ENCODE measurements at places on chromosomes 7 and 10. TPM values are rescaled to one million over a fixed set of nuclear protein-coding genes. Genes with fewer than 3 reads are reported as not detected.

CACUL1 gene
- polyA plus RNA-seq, result 8.0 TPM

ASCC1 gene
- polyA plus RNA-seq, result 9.0 TPM

COL13A1 gene
- polyA plus RNA-seq, result 2.7 TPM

BBIP1 gene
- polyA plus RNA-seq, result 33.7 TPM

PNLIPRP3 gene
- not detected for polyA plus RNA-seq

FXYD4 gene
- 0.65 TPM for polyA plus RNA-seq

PTN gene
- 4.2 TPM for polyA plus RNA-seq

CFAP69 gene
- polyA plus RNA-seq, result 5.1 TPM

COG5 gene
- polyA plus RNA-seq, result 5.6 TPM

GRCh38 chr7:88442413-88442812, 135.7 kb upstream of the STEAP4 start:
- no peaks in the 10 kb centered on the region for H3K4me1 ChIP-seq
- no peaks in the 10 kb centered on the region for H3K27me3 ChIP-seq
- no peak for DNase-seq
- no peaks in the 10 kb centered on the region for H3K36me3 ChIP-seq
- no peak overlapping the region for H3K4me3 ChIP-seq

GRCh38 chr10:66167816-66168215, 758.0 kb upstream of the LRRTM3 start:
- H3K36me3 ChIP-seq, result no peaks in the 10 kb centered on the region
- H3K4me3 ChIP-seq, result no peak overlapping the region
- H3K27me3 ChIP-seq, result no peaks in the 10 kb centered on the region
- DNase-seq, result peak; percentile 19

GRCh38 chr7:122290476-122290875, 14.1 kb downstream of the FEZF1 start:
- no peaks in the 10 kb centered on the region for H3K4me1 ChIP-seq
- no peak overlapping the region for H3K27ac ChIP-seq
- peaks cover 6% of the 10 kb centered on the region for H3K27me3 ChIP-seq
- no peak for DNase-seq
- no peaks in the 10 kb centered on the region for H3K36me3 ChIP-seq

- H3K4me3 ChIP-seq, result no peak overlapping the region
- H3K36me3 ChIP-seq, result no peaks in the 10 kb centered on the region
- H3K4me1 ChIP-seq, result no peaks in the 10 kb centered on the region
- no peak overlapping the region for H3K27ac ChIP-seq
Observed at GRCh38 chr7:103962070-103962469, 27.4 kb downstream of the RELN start.

DNA sequence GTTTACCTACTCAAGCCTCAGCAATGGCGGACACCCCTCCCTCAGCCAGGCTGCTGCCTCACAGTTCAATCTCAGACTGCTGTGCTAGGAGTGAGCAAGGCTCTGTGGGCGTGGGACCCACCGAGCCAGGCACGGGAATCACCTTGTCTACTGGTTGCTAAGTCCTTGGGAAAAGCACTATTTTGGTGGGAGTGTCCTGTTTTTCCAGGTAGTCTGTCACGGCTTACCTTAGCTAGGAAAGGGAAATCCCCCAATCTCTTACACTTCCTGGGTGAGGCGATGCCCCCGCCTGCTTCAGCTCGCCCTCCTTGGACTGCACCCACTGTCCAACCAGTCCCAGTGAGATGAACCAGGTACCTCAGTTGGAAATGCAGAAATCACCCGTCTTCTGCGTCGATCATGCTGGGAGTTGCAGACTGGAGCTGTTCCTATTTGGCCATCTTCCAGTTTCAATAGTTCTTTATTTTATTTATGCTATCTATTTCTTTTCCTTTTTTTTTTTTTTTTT, at the start of gene HYAL4:
Gene HYAL4, plus strand, starts transcription at position 458 of the 508 bp plus-strand sequence. CDS start 23,105 bp downstream, outside the sequence.
- no peaks in the 10 kb centered on the region for H3K36me3 ChIP-seq
- no peak within 1 kb of the TSS for H3K27ac ChIP-seq
- H3K4me1 ChIP-seq, result no peaks in the 10 kb centered on the region
- H3K4me3 ChIP-seq, result no peak within 1 kb of the TSS
- no peak for DNase-seq
- H3K27me3 ChIP-seq, result no peaks in the 10 kb centered on the region

- H3K4me1 ChIP-seq, result peaks cover 12% of the 10 kb centered on the region
- DNase-seq, result peak; percentile 75
- H3K4me3 ChIP-seq, result no peak overlapping the region
- H3K27ac ChIP-seq, result peak overlapping the region; percentile 66
- H3K27me3 ChIP-seq, result no peaks in the 10 kb centered on the region
Observed at GRCh38 chr10:89458784-89459183, 44.4 kb downstream of the IFIT5 start.

- no peaks in the 10 kb centered on the region for H3K36me3 ChIP-seq
- no peaks in the 10 kb centered on the region for H3K4me1 ChIP-seq
- no peak overlapping the region for H3K27ac ChIP-seq
- no peak for DNase-seq
- H3K27me3 ChIP-seq, result no peaks in the 10 kb centered on the region
Observed at GRCh38 chr7:144397086-144397485, 6.4 kb downstream of the NOBOX start.

DNA sequence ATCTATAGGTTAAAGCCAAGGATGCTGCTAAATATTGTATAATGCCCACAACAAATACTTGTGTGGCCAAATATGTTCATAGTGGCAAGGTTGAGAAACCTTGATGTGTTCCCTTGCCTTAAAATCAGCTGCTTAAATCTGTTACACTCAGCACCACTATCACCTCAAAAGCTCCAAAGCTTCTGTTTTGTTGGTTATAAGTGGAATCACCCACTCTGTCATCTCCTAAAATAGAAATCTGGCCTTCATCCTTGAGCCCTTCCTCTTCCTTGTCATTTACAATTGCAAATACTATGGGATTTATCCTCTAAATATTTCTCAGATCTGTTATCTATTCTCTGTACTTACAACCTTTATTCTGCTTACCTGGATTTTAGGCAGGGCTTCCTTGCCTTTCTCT, 61.4 kb downstream of the CPED1 start:
- no peak overlapping the region for H3K27ac ChIP-seq
- DNase-seq, result no peak
- no peak overlapping the region for H3K4me3 ChIP-seq
- H3K4me1 ChIP-seq, result no peaks in the 10 kb centered on the region
- H3K27me3 ChIP-seq, result no peaks in the 10 kb centered on the region
- H3K36me3 ChIP-seq, result no peaks in the 10 kb centered on the region

- H3K27ac ChIP-seq, result no peak overlapping the region
- DNase-seq, result no peak
- no peaks in the 10 kb centered on the region for H3K36me3 ChIP-seq
- H3K4me3 ChIP-seq, result no peak overlapping the region
- no peaks in the 10 kb centered on the region for H3K4me1 ChIP-seq
Observed at GRCh38 chr10:85607043-85607695, 759.4 kb downstream of the GRID1 start.

DNA sequence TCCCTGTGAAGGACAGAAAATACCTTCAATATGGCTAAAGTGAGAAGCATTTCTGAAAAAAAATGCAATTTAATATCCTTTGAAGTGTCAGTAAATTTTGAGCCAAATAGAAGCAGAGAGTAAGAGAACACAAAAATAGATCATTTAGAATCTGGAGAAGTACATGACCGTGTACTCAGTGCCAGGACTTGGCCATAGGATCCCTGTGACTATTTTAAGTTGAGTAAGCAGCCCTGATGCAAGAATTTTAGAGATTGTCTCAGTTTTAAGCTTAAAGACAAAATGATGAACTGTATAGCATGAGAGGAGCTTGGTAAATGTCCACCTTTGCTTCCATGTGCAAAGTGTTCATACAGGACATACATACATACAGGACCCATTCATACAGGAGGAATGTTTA, 2.5 kb downstream of the PTER start:
- H3K27me3 ChIP-seq, result no peaks in the 10 kb centered on the region
- no peak overlapping the region for H3K4me3 ChIP-seq
- H3K36me3 ChIP-seq, result no peaks in the 10 kb centered on the region
- peaks cover 9% of the 10 kb centered on the region for H3K4me1 ChIP-seq
- DNase-seq, result no peak

DNA sequence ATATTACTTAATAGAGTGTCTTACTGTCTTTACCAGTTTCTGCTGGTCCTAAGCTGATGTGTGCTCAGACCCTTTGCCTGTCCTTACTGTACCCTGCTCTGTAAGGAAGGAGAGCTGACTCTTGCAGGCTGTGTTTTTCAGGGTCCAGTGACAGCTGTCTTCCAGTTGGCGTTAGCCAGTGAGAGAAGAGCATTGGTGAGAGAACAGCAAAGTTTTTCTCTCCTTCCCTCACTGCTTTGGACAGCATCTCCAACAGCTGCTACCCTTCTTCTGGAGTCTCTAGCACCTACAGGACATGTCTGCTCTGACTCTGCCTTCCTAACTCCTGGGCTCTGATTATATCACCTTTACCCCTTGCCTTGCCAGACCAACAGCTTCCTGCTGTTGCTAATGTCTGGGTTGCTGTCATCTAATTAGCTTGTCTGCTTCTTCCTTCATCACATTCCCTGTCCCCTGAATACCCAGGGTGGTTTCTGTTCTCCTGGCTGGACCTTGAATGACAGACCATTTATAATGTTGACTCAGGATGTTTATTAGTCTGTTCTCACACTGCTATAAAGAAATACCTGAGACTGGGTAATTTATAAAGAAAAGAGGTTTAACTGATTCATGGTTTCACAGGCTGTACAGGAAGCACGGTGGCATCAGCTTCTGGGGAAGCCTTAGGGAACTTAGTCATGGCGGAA, 23.5 kb upstream of the PANK1 start:
- no peak overlapping the region for H3K27ac ChIP-seq
- no peaks in the 10 kb centered on the region for H3K36me3 ChIP-seq
- DNase-seq, result no peak
- H3K4me3 ChIP-seq, result no peak overlapping the region
- H3K27me3 ChIP-seq, result no peaks in the 10 kb centered on the region

DNA sequence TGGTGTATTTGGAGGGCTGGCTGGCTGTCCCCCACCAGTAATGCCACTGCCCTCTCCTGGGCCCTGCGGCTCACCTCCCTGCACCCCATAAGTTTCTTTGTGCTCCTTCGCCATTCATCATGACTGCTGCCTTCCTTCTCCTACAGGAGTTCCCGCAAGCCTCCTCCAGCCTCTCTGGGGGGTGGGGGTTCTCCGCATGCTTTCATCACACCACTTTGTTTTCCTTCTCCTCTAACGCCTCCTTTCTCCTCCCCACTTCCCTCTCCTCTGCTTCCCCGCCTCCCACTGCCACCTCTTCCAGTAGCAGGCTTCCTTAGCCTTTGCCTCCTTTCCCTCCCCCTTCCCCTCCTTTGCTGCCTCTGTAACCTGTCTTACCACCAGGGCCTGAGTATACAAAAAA, 58.1 kb downstream of the PAX2 start:
- H3K4me3 ChIP-seq, result no peak overlapping the region
- no peak overlapping the region for H3K27ac ChIP-seq
- DNase-seq, result no peak

DNA sequence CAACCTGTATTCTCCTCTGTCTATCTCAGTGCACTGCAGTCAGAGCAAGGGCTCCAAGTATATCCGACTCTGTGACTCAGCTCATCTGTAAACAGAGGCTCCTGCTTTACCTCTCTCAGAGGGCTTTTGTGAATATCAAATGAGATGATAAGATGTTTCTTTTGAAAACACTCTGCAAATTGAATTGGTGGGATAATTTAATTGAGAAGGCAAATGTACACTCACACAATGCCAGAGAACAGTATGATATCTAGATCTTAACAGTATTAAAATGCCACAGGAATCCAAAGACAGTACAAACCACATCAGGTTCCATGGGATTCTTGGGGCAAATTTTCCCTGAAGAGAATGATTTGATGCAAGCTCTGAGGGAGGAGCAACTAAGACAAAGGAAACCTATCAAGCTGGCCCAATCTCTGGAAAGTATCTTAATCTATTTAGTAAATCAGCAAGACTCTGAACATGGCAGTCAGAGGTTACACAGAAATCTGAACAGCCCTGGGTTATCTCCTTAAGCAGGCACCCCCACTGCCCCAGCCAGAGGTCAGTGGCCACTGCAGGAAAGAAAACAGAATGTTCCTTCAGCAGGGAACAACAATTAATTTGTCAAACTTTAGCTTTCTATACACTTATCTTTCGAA, 45.9 kb downstream of the DOCK4 start:
- no peak overlapping the region for H3K27ac ChIP-seq
- no peaks in the 10 kb centered on the region for H3K36me3 ChIP-seq
- DNase-seq, result no peak
- H3K4me3 ChIP-seq, result no peak overlapping the region
- peaks cover 13% of the 10 kb centered on the region for H3K4me1 ChIP-seq

DNA sequence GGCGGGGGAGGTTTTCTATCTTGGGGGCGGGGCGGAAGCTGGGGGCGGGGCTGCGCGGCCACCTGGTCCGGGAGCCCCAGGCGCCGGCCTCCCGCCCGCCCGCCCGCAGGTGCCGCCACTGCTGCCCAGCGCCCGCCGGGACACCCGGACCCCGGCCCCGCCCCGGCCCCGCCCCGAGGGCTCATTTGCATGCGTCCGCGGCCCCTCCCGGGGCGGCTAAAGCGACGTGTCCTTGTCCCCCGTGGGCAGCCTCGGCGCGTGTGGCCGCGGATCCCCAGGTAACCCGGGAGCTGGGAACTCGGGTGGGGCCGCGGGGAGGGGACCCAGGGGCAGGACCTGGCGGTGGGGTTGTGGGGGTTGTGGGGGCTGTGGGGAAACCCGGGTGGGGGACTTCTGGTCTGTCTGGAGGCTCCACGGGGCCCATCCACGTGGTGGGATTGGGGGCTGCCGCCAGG, at the start of gene BHLHA15:
Gene BHLHA15, plus strand, starts transcription at position 219 of the 455 bp plus-strand sequence. CDS start 871 bp downstream, outside the sequence.
- no peak within 1 kb of the TSS for H3K27ac ChIP-seq
- DNase-seq, result no peak
- no peaks in the 10 kb centered on the region for H3K4me1 ChIP-seq
- H3K4me3 ChIP-seq, result no peak within 1 kb of the TSS
- no peaks in the 10 kb centered on the region for H3K27me3 ChIP-seq
- peaks cover 22% of the 10 kb centered on the region for H3K36me3 ChIP-seq

Data from lung (tissue), 17 donors.